ENCODE measurements at places on chromosomes 5 and 9. TPM values are rescaled to one million over a fixed set of nuclear protein-coding genes. Genes with fewer than 3 reads are reported as not detected.

DNA sequence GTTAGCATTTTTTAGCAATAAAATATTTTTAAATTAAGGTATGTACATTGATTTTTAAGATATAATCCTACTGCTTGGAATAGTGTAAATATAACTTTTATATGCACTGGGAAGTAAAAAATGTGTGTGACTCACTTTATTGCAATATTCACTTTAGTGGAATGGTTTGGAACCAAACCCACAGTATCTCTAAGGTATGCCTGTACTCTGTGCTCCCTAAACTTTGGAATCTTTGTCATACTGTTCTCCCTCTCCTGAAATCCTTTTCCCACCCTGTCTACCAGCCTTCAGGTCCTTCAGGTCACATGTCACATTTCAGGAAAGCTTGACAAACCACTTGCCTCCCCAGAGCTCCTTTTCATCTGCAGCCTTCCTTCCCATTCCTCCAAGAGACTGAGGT lies 308.7 kb downstream of the SPOCK1 start:
- no peak for DNase-seq

DNA sequence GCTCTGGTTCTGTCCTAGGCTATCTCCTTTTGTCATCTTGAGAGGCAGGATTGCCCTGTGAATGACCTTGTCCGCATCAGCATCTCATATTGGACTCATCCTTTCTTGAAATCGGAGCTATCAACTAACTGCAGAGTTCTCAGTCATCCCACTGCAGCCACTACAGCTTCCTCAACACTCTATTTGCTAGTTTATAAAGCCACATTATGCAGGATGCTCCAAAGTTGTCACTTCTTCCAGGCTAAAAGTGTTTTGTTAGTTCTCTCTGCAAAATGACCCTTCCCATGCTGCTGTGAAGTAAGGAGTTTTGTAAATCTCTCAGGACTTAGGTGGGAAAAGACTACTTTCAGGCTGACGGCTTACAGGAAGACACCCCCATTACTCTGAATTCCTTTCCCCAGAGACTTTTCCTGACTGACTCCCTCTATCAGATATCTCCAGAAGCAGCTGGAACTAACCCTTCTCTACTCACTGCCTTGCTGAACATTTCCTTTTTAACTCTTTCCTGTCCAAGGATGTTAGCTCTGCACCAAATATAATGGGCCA lies 257.6 kb downstream of the NFIB start:
- DNase-seq: no peak

DNA sequence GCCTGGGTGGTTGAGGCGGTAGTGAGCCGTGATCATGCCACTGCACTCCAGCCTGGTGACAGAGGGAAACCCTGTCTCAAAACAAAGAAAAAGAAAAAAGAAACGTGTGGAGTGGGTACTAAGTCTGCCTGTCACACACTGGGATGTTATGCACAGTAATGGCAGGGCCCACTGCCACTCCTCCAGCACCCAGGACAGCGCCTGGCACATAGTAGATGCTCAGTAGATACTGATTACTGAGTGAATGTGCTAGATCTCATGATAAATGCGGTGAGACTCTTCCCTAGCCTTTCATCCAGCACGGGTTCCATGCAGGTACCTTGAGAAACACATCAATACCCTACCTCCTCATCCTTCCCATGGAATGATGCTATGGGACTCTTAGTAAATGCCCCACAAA lies 87.4 kb upstream of the HSPA9 start:
- no peak for DNase-seq

- DNase-seq: peak; percentile 86
These were observed 601 bp upstream of the FAF2 start for GRCh38 chr5:176447591-176447977.

DNA sequence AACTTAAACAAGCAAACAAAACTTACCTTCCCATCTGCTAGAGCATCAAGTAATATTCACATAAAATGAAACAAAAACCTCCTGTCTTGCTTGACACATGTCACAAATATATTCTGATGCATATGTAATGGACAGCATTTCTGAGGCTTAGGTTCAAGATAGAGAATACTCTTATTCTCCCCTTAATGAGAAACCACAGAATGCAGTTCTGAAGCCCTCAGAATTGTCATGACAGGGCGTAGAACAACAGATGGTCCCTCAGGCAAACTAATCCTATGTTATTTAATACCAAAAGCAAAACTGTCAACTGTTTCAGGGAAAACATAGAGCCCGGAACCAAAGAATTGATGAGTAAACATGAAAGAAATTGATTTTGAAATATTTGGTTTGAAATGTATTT lies 229.9 kb upstream of the RIOK2 start:
- DNase-seq: no peak

The TJP2 gene
- 110 TPM for total RNA-seq

DNA sequence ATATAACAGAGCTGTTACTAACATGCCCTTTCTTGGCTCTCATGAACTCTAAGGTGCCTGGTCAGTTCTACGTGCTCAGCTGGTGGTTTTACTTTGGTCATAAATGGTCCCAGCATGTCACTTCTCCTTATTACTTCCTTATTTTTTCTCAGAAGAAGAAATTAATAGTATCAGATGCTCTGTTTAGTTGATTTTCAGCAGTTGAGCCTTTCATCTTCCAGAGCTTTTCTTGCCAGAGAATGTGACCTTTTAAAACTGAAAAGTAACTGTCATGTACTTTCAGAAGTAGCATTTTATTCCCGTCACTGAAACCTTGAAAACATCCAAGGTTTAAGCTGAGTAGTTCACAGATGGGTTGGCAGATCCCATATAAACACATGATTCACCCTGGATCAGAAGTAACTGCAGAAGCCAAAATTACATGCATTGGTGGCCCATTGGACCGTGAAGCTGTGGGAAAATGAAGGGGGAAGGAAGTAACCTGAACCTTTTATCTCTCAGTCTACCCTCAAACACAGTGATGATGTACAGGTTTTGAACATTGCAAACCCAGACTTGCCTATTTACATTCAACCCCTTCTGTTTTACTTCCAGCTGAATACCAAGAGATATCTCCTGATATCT lies 50.5 kb downstream of the HACD4 start:
- no peak for DNase-seq

GRCh38 chr9:131262327-131263032 lies 13.8 kb downstream of the FAM78A start:
- no peak for DNase-seq

The TNFSF15 gene
- total RNA-seq: 0.08 TPM

DNA sequence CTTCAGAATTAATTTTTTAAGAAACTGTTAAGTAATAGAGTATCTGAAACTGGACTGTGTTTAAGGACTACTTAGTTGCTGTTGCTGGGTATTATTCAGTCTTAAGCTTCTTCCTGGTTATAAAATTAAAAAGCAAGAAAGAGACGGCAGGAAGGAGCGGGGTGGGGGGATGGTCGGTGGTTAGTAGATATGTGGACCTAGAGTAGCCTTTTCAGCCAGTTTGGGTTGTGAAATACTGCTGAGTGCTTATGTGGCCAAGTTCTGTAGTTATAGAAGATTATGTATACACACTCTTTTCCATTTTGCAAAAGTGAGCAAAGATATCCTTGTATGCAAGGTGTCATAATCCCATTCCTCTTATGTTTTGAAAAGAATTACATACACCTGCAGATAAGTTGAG lies 28.5 kb downstream of the TRIO start:
- DNase-seq: no peak

The SH3RF2 gene
- 267 TPM for total RNA-seq

Measured in Right ventricle myocardium inferior (tissue), 1 donor.